ENCODE measurements at places on chromosomes 4 and X.

DNA sequence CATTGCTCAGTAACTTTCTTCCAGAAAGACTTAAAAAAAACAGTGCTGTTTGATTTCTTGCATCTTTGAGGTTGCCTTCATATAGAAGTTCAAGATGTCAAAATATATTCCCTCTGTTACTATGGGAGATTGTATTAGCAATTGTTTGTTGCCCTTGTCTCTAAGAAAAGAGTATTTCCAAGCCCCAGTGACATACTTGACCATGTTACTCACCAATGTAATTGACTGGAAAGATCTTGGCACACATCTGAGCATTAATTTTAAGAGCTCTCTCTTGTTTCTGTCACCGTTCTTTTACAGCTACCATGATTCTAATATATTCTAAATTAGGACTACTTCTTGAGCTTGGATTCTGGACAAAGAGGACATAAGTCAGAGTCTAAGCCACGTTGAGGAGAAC, 902.7 kb upstream of the EPHA5 start:
- DNase-seq, result no peak

DNA sequence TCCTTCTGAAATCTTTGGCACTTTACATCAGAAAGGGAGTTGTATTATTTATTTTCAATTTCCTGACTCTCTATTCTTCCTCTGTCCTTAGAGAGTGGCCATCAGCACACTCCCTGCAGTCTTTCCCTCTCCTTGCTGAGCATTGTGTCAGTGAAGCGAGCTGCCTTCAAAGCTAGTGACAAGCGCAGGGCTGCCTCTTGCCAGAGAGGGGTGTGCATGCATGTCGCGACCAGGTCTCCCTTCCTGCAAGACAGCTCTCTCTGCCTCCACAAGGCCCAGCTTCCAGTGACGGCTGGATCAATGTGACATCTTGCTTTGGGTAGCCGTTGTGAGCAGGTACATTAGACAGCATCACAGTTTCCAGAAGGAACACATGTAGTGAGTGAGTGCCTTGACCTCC, 810.9 kb upstream of the TENM3 start:
- no peak for DNase-seq

DNA sequence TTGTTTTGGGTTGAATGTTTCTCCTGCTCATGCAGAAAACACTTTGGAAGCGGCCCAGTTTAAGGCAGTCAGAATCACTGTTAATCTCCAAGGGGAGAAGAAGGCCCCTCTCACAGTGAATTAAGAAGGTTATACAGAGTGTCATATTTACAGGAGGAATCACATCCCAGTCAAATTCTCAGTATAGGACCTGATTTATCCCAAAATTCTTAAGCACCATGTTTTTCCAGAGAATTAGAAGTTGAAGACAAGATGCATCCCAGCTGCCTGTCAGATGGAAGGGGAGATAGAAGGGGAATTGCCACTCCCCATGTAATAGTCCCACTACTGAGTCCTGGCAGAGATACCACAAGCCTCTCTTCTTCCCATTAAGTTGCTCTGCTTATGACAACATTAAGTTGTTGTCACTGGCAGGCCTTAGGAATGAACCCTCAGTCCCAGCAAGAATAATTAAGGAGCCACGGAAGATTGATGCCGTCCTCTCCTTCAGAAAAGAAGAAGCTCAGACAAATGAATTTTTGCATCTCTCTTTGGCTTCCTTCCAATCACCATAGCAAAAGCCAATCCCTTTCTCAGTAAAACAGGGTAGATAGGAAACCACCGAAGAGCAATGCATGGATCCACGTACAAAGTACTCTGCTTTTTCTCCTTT, 138.4 kb downstream of the LDB2 start:
- no peak for DNase-seq

DNA sequence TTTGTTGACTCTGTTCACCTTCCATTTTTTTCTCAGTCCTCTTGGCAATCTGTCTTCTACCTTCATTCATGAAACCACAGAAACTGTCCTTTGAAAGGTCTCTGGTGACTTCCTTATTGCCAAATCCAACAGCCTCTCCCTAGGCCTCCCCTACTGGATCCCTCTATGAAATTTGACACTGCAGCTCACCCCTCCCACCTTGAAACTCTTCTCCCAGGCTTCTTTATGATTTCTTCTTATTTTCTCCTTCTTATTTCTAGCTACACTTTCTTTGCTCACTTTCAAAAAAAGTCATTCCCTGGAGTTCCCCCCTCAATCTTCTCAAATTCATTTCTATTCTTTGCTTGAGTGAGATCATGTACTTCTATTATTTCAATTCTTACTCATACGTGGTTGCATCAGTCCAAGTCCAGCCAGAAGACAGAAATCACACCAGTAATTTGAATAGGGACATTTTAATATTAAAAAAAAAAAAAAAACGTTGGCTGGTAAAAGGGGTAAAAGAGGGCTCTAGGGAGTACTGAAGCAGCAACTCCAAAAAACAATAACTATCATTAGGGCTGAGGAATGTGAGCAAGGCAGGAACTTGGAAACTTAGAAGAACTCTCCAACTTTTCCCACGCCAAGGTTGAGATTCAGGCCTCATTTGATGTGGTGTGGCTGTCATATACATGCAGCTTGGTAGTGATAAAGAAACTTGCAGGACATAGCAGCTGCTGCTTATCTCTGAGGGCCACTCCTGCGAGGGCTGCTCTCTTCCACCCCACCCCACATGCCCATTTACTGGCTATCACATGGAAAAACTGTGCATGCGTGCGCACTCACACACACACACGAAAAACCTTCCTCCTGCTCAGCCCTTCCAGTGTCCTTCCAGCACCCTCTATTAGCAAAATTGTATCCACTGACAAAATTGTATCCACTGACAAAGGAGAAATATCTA, 169.8 kb upstream of the GALNT7 start:
- DNase-seq, result no peak

GRCh38 chrX:118976599-118977340, 2.4 kb downstream of the LONRF3 start:
- DNase-seq, result no peak

GRCh38 chrX:79477691-79478090, 110.6 kb upstream of the ITM2A start:
- DNase-seq, result no peak

DNA sequence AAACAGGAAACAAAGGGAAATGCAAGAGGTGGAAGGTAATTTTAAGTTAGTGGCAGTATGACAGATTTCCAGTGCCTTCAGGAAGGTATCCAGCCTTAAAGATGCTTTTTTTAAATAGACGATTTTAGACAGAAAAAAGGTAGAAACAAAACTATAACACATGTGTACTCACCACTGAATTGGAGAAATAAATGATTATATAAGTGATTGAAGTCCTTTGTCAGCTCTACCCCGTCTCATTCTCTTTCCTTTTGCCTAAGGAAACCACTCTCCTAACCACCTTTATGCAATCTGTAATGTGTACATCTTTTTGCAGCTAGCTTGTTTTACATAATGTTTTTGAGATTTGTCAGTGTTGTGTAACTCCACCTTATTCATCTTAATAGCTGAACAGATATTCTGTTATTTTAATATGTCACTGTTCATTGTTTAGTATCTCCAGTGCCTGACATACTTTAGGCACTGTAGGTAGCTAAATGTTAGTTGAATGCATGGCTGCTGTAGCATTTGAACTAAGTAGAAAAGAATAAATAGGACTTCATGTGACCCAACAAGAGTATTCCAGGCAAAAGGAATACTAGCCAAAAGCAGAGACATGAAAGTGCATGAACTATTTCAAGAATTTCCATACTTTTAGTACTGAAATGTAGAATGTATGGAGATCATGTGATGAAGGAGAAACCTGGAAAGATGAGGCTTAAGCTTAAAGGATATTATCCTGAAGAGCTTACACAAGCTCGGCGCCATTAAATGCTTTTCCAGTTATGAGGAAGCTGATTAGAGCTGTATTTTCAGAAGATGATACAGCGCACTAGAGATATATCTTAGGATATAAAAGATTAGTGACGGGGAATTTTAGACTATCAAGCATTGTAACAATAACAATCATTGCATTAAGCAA, 865 bp downstream of the FAM200B start:
- DNase-seq, result no peak

- no peak for DNase-seq
These were observed 45.7 kb upstream of the INTU start for GRCh38 chr4:127586922-127587571.

DNA sequence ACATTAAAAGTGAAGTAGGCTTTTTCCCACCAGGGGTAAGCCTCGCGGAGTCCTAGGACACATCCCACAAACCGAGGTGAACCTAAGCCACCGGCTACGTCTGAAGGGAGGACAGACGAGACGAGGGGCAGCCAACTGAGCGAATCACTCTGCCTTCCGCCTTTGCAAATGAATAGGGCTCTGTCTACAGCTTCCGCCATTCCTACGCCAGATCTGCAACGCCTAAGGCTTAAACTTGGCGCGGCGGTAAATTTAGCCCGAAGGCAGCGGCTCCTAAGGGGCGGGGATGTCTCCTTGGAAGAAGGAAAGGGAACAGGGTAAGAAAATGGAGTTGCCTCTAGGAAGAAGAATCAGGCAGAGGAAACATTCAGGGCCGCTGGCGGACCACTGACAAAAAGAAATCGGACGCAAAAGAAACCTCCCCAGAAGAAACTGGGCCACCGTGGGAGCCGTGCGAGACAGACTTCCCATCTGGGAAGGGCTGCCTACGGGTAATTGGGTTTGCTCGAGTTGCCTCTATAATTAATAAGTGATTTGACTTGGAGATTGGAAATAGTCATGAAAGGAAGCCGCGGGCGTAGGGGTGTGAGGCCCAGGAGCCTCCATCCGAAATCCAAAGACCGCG, 90.5 kb downstream of the BCOR start:
- no peak for DNase-seq

DNA sequence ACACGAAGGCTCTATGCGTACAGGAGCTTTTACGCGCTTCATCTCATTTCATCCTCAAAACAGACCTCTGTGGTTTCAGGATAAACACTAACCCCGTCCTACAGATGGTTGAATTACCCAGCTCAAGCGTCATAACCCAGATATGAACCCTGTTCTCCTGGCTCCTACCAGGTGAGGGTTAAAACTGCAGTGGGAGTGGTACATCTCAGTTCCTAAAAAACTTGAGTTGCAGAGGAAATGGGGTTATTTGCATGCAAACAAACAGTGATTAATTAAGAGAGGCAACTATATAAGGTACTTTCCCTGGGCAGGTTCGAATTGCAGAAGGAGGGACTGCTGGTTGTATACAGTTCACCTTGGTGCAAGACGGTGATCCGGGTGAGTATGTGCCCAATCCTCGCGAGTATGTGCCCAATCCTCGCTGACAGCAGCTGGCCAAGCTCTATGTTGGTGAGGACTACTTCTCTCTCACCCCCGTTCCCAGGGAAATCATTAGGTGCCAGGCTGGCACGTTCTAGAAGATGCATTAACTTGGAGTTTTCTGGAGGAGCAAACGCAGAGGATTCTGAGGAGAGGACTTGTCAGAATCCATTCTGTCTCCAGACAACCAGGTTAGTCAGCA, 72.6 kb downstream of the FHDC1 start:
- no peak for DNase-seq

GRCh38 chr4:118265312-118266144, 87.3 kb downstream of the PRSS12 start:
- no peak for DNase-seq

GRCh38 chr4:186689476-186689875, 34.2 kb downstream of the FAT1 start:
- DNase-seq, result no peak

- DNase-seq, result no peak
These were observed 5.0 kb downstream of the MSX1 start for GRCh38 chr4:4864443-4864939.

- no peak for DNase-seq
These were observed 249.1 kb upstream of the DIAPH2 start for GRCh38 chrX:96435378-96436035.

- DNase-seq, result no peak
These were observed 7.5 kb downstream of the CCKAR start for GRCh38 chr4:26482508-26483462.

DNA sequence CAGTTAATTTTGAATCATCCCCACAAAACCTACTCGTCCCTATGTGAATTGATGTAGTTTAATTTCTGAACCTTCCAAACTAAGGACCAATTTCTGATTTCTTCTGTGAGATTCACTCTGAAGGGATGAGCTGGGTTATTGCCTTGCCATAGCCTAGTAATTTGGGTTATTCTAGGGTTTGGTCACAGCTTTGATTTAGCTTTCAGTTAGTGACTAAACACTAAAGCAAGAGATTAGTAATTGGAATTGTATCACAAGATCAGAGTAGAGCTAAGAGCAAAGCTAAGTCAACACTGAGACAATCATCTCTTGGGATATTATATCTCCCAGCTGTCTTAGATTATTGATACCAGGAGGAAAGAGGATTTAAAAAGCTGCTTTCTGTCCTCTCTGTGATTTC, 588.0 kb downstream of the CCSER1 start:
- DNase-seq, result no peak

- no peak for DNase-seq
These were observed 219.5 kb downstream of the SPCS3 start for GRCh38 chr4:176539091-176539784.

- DNase-seq, result no peak
These were observed 78.4 kb downstream of the KCNIP4 start for GRCh38 chr4:21869978-21870745.

- DNase-seq, result no peak
These were observed 11.0 kb downstream of the LNX1 start for GRCh38 chr4:53580274-53580673.

DNA sequence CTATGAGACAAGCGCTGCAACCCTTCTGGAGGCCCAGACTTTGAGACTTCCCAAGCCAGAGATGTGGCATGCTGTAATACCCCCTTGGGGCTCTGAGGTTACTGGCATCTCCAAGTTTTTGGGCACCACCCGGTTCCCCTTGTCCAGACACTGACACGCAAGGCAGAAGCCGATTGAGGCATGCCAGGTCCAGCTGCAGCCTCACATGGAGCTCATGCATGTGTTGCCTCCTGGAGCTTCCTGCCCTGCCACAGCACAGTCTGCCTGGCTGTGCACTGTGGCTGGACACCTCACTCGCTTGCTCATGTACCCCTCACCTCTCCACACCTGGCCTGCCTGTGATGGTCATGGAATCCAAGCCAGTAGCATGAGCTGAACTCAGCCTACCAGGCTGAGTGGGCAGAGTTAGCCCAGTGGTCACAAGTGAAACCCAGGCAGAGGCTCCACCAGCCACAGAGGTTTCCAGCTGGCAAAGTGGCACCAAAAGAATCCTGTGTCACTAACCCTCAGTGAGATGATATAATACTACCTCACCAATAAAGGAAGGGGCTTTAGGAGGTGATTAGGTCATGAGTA, 789.2 kb upstream of the INTU start:
- DNase-seq, result no peak

DNA sequence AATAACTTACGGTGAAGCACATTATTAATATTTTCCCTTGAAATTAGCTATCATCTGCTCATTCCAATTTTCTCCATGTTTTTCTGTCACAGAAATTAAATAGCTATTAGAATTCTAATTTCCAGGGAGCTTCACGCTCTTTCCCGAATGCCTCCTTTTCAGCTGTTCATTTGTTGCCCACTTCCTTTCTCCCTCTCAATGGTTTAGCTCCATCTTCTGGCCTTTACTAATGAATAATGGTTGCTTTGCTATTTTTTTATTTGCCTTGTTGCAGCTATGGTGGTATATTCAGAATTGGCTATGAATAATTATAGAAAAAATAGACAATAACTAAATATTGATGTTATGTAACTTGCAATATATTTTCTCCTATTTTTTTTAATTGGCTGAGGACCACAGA, 70.5 kb downstream of the GRIA2 start:
- no peak for DNase-seq

Measured in substantia nigra (tissue), 51 donors.